ENCODE measurements at places on chromosomes 4 and X.

- no peak for DNase-seq
These were observed 51.8 kb upstream of the JADE1 start for GRCh38 chr4:128757712-128758111.

- no peak for DNase-seq
These were observed 27.3 kb upstream of the CRLF2 start for GRCh38 chrX:1239681-1240142.

DNA sequence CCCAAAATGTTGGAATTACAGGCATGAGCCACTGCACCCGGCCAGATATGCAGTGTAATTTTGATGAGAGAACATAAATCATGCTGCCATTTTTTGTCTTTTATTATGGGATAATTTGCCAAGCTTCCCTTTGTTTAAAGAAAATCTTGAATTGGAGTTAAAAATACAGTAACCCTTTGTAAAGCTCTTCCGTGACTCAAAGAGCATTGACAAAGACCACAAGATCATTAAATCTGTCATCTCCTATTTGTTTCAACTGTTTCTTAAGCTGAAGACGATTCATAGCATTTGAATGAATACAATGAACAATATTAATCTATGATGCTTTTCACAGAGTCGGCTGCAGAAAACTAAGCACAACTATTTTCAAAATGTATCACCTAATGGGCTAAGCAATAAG lies 132.6 kb downstream of the ANAPC4 start:
- DNase-seq = peak; percentile 62

DNA sequence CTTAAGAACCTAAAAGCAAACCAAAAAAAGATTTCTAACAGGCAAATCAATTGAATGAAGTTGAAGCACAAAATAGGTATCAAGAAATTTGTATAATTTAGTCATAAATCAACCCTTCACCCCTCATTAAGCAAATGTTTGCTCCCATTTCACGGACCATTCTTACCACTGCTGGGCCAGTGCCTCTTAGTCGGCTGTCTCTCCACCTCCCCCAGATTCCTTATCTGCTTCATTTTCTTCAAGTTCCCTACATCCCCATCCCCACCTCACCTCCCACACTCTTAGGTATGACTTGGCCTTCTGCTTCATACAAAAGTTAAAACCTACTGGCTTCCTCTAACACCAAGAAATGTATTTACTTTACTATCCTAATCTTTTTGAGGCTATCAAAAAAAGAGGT lies 11.8 kb downstream of the AASDH start:
- no peak for DNase-seq

GRCh38 chr4:7330811-7331681 lies 103.7 kb downstream of the PSAPL1 start:
- no peak for DNase-seq

DNA sequence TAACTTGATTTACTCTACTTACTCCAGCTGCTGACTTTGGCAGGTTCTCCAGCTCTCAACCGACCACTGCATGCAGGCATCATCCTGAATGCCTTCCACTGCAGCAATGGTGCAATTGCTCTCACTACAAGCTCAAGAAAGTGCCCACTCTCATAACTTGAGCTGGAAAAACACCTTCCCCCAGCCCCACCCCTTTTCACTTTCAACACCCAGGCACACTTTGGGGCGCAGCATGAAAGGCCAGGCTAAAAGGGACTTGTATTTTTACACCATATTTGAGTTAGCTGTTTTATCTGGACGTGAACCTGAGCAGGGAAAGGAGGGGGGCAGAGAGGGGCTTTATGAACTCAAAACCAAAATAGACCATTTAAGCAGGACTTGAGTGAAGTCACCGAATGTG lies 274.5 kb downstream of the RAB28 start:
- DNase-seq = no peak

- DNase-seq = no peak
These were observed 205.5 kb upstream of the MBNL3 start for GRCh38 chrX:132694382-132694781.

GRCh38 chr4:154961263-154961662 lies 180.2 kb downstream of the RBM46 start:
- DNase-seq = no peak

- peak; percentile 47 for DNase-seq
These were observed at the start of gene UBL4A for GRCh38 chrX:154486396-154487207. TSS of gene UBL4A (minus strand) at chrX:154486615. CDS start at chrX:154486584, 31 bp downstream.

GRCh38 chr4:118729287-118730286 lies 44.4 kb downstream of the METTL14 start:
- DNase-seq = peak; percentile 80

DNA sequence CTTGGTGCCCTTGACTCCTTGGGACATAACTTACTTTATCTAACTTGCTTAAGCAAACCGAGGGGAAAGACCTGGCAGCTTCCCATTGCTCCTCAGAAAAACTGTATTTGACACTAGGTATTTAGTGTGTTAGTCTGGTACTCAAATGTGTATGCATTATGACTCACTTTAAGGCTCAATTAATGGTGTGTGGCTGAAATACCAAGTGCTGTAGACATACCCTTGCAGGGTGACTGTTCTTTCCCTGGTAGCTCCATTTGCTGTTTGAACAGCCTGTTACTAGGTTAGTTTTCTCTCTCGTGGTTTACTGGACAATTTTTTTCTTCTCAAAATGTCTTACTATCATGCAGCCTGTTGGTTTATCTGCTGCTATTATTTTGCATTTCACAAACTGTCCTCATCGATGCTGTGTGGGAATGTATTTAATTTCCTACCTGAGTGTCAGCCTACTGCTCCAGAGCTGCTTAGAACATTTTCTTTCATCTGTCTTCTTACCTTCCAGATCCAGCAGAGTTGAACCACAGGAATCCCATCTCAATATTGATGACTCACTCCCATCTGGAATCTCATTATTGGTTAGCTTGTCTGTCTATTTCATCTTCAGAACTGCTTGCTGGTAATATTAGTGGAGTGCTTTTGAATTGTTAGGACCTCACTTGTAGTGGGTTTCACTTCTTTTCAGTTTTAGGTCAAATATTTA lies 158.0 kb upstream of the FAT1 start:
- DNase-seq = peak; percentile 89

GRCh38 chr4:1493540-1494287 lies 87.5 kb upstream of the NKX1-1 start:
- no peak for DNase-seq

GRCh38 chr4:164931551-164932324 lies 45.7 kb downstream of the TRIM61 start:
- no peak for DNase-seq

- no peak for DNase-seq
These were observed 67.6 kb downstream of the GLRA3 start for GRCh38 chr4:174761451-174761850.

- DNase-seq = no peak
These were observed 1014.2 kb downstream of the C4orf33 start for GRCh38 chr4:130110189-130110588.

DNA sequence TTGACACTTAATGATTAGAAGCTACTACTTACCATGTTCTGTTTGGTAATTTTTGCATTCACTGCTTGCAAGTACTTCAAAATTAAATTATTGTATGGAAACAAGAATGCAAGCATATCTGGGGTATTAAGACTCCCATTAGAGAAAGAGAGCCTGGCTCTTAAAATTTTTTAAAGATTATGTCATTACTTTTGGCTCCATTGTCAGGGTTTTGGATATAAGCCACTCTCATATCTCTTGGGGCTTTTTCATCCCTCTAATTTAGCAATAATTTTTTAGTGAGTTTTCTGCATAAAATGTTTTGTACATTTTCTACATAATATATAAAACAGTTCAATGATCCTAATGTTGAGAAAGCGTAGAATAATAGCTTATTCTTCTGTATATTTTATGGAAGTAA lies 49.4 kb downstream of the SLC9A6 start:
- no peak for DNase-seq

DNA sequence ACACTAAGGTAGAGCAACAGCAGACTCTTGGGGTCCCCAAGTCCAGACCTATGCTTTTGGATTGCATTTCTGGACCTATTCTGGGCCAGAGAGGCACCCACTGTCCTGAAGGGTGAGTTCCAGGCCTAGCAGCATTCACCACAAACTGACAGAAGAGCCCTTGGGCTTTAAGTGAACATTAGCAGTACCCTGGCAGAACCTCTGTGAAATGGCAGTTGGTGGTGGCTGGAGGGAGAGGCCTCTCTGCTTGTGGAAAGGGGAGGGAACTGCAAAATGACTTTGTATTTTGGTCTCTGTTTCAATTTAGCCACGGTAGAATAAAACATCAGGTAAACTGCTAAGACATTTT lies 1211.9 kb downstream of the PCDH18 start:
- no peak for DNase-seq

DNA sequence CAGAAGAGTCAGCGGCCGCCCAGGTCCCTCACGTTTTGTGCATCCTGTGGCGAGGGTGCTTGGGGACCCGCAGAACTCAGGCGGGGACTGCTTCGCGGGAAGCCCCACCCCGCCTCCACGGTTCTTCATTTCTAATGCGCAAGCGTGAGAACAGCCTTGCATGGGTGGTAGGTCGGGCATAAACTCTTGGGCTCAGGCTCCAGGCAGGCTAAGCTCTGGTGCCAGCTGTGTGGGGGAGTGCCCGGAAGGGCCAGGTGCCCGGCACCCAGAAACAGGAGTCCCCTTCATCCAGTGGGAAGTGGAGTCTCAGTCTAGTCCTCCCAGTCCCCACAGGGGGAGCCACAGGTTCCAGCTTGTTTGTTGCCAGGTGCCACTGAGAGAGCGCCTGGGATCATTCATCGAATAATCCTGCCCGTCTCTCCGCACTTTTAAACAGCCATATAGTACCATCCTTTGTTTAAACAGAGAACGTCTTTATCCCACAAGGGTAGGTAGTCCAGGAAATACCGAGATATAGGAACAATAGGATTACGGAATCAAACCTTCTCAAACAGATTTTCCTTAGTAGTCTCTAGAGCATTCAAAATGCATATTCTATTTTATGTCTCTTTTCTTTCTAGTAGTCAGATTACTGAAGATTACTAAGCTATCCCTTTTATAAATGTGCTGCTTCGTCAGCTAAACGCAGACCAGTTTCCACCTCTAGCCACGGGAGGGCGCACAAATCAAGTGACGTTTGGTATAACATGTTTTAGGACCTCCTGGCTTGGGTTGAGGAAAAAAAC lies 12.7 kb upstream of the RBBP7 start:
- DNase-seq = peak; percentile 58

DNA sequence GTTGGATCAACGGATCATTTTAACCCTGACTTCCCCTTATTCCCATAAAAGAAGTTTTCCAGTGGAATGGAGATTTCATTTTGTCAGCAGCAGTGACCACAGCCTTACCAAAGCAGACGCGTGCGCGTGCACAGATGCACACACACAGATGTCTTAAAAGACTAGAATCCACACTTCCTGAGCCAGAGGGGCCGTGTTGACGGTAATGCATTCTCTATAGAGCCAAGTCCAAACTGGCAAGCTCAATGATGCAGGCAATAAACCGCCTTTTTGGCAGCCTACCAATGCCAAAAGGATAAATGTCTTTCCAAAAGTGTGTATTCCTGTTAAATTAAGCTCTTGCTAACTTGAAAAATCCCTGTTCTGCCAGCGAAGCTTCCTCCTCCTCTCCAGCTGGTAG lies 18.8 kb upstream of the CLDN34 start:
- peak; percentile 4 for DNase-seq

- DNase-seq = no peak
These were observed 108.8 kb downstream of the DDIT4L start for GRCh38 chr4:100081491-100081890.

- peak; percentile 98 for DNase-seq
These were observed at the start of gene PPP2R3B for GRCh38 chrX:386768-387575. TSS of gene PPP2R3B (minus strand) at chrX:386907. CDS start at chrX:386691, 216 bp downstream.

GRCh38 chr4:84673475-84674240 lies 90.7 kb downstream of the CDS1 start:
- DNase-seq = peak; percentile 91

DNA sequence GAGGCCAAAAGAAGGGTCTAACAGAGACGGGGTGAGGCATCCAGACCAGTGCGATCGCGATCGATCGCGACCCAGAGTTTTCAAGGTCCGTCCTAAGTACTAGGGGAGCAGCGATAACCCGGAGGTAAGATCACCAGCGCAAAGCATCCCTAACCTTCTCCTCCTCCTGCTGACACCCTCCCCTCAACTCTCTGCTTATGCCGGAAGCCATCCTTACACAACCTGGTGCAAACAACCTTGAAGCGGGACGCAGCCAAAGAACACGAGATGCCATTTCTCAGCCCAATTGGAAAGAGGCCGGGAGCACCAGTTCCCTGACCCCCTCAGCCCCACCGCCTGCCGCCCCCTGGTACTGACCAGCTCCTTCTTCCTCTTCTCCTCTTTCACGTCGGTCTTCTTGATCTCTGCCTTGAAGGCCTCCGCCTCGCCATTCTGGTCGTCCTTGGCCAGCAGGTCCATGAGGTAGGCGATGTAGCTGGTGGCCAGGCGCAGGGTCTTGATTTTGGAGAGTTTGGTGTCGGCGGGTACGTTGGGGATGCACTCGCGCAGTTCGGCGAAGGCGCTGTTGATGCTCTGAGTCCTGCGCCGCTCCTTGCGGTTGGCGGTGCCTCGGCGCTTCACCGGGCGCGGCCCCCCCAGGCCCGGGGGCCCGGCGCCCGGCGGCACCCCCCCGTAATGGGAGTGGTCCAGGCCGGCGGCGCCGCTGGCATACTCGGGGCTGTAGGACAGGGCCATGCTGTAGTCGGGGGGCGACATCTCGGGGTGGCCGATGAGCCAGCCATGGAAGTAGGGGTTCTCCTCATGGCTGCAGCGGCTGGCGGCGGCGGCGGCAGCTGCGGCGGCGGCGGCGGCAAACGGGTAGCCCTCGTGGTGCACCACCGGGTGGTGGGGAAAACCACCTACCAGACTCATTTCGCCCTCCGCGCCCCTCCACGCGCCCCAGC lies 1.4 kb downstream of the HAND2 start:
- peak; percentile 41 for DNase-seq

DNA sequence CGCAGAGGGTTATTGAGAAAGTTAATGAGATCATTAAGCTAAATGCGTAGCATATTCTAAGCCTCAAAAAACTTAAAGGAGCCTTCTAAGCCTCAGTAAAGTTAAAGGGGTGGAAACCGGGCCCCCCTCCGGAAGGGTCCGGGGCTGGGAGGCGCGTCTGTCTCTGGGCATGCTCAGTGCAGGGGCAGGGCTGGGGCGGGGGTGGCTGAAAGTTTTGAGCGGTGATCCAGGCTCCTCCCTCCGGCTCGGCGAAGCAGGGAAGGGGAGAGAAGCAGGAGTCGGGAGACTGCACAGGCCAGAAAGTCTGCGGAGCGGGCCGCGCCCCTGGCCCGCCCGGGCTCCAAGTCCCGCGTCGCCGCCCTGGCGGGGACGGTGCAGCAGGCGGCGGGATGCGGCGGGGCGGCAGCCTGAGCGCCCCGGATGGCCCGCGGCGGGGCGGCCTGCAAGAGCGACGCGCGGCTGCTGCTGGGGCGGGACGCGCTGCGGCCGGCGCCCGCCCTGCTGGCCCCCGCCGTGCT lies at the start of gene EVC:
EVC (plus strand) TSS at position 241 of the 518 bp plus-strand sequence; CDS start at position 421, 180 bp downstream.
- peak; percentile 86 for DNase-seq

GRCh38 chr4:138235419-138235952 lies 6.7 kb downstream of the SLC7A11 start:
- peak; percentile 80 for DNase-seq

DNA sequence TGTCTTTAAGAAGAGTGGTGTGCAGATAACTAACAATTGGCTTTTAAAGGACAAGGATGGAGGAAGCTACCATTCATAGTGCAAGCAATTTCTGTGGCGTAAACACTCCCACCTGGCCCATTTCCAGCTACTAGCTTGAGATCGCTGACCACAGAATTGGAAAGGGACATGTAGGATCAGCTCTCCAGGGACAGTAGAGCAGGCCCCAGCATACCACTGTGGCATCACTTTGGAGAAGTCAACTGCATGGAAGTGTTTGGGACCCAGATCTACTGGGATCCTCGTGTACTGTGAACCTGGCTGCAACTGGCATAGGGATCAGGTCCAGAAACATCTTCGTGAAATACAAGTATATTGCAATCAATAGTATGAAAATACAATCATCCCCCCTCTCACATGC lies 515.0 kb downstream of the INPP4B start:
- no peak for DNase-seq
